Mononuclear cell (primary cell): ENCODE measurements at places on chromosomes 3 and 15. TPM values are rescaled to one million over a fixed set of nuclear protein-coding genes. Genes with fewer than 3 reads are reported as not detected.

The TCAIM gene
- 7.6 TPM for total RNA-seq

The DLEC1 gene
- total RNA-seq: 1.7 TPM

The UQCRC1 gene
- 131 TPM for total RNA-seq

The DPPA4 gene
- 2.9 TPM for total RNA-seq

The A4GNT gene
- not detected for total RNA-seq

The NEK10 gene
- total RNA-seq: 0.63 TPM

The ZDHHC19 gene
- total RNA-seq: not detected

The GOLGA6B gene
- not detected for total RNA-seq

The GLDN gene
- total RNA-seq: 0.10 TPM

The AQP9 gene
- total RNA-seq: 144 TPM

The EFHB gene
- 0.73 TPM for total RNA-seq

The DAZL gene
- 0.10 TPM for total RNA-seq

The TF gene
- not detected for total RNA-seq

The OSTN gene
- under 0.01 TPM for total RNA-seq

The ARPP21 gene
- total RNA-seq: not detected

The GOLGA8N gene
- total RNA-seq: 6.1 TPM

The HYKK gene
- 0.94 TPM for total RNA-seq

The SLC7A14 gene
- total RNA-seq: under 0.01 TPM

The ARHGEF26 gene
- total RNA-seq: 0.21 TPM

The GOLGA8G gene
- not detected for total RNA-seq

The VIPR1 gene
- 22.7 TPM for total RNA-seq

The GHSR gene
- total RNA-seq: not detected

The RTF1 gene
- total RNA-seq: 40.5 TPM

The ZNF80 gene
- 1.2 TPM for total RNA-seq

The TIPIN gene
- 5.5 TPM for total RNA-seq

The KLHL40 gene
- not detected for total RNA-seq

The SLC28A2 gene
- total RNA-seq: not detected

The FETUB gene
- not detected for total RNA-seq

The CD200 gene
- 6.9 TPM for total RNA-seq

The LYSMD4 gene
- total RNA-seq: 6.6 TPM

The AMIGO3 gene
- 3.8 TPM for total RNA-seq

The SLC22A14 gene
- total RNA-seq: 0.10 TPM

The TMEM212 gene
- total RNA-seq: not detected

The GMNC gene
- total RNA-seq: not detected

The CCDC39 gene
- not detected for total RNA-seq

The IL16 gene
- 89.8 TPM for total RNA-seq

The RASGRP1 gene
- 64.9 TPM for total RNA-seq

The CDCP1 gene
- 0.31 TPM for total RNA-seq

The SNTN gene
- total RNA-seq: not detected
